ENCODE measurements at places on chromosomes 7 and 10. TPM values are rescaled to one million over a fixed set of nuclear protein-coding genes. Genes with fewer than 3 reads are reported as not detected.

Gene TAS2R5
- total RNA-seq: 0.29 TPM

Gene CPXM2
- not detected for total RNA-seq

Gene OR9A2
- total RNA-seq: not detected

Gene ARPC1B
- total RNA-seq: 293 TPM

Gene NRG3
- total RNA-seq: not detected
